ENCODE measurements at places on chromosomes 11 and 22. TPM values are rescaled to one million over a fixed set of nuclear protein-coding genes. Genes with fewer than 3 reads are reported as not detected.

DNA sequence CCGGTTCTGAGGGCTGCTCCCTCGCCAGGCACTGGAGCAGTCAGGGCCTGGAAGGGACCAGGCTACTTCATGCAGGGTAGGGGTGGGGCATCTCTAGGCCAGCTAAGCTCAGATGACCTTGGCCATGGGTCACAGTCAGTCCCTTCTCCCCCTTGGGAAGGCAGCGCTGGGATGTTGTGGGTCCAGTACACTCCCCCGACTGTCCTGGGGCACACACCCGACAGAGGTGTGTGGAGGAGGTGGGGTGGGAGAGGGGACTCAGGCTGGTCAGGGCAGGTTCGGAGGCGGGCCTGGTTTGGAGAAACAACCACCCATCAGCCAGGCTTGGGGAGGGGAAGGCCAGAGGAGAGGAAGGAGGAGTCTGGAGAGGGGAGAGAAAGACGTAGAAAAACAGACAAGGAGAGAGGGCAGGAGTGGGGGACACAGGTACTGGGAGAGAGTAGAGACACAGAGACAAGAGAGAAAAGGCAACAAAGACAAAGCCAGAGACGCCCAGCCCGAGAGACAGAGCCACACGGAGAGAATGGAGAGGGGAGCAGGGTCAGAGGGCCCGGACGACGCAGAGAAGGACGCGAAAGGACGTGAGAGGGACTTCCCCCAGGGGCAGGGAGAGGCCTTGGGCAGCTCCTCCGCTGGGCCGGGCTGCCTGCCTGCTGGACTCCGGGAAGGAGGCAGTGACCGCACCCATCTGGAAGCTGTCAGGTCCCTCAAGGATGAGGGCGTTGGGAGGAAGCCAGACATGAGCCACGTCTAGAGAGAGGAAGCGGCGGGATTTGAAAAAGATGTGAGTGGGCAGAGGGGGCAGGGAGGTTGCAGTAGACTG, 30.6 kb upstream of the TSKU start:
- no peaks in the 10 kb centered on the region for H3K27me3 ChIP-seq
- DNase-seq, result peak; percentile 86
- no peak overlapping the region for H3K4me3 ChIP-seq
- H3K36me3 ChIP-seq, result no peaks in the 10 kb centered on the region
- peak overlapping the region; percentile 47 for H3K27ac ChIP-seq

DNA sequence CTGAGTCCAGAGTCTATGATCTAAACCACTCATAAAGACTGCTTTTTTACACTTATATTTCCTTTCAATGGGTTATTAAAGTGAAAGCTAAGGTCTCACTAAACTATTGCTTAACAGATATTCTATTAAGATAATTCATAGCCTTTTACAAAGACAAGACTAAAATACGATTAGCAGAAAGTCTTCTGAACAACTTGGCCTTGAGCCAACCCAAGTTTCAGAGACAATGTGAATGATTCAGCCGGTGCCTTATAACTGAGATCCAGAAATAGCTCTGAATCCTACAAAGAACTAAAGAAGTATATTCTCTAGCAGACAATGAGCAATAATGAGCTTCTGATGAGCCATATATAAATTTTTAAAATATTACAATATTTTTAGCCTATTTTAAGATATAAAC, 41.5 kb upstream of the CARD18 start:
- H3K4me1 ChIP-seq, result no peaks in the 10 kb centered on the region
- H3K4me3 ChIP-seq, result no peak overlapping the region
- H3K36me3 ChIP-seq, result no peaks in the 10 kb centered on the region
- no peaks in the 10 kb centered on the region for H3K27me3 ChIP-seq
- no peak overlapping the region for H3K27ac ChIP-seq
- DNase-seq, result no peak

DNA sequence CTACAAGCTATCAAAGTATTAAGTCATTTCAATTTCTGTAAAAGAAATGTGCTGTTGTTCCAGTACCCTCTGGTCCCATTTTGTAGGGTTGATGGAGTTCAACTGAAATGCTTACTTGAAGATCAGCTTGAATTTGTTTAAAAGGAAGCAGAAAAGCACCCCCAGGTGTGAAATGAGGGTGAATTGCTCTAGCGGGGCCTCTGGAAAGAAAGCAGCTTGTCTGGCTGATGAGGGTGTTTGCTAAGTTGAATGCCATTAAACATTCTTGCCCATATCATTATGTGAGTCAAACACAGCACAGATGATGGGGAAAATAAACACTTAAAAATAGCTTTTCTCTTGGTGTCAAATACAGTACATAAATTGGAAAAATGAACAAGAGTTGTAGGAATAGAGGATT, 280.3 kb downstream of the RAB38 start:
- no peak for DNase-seq
- H3K4me3 ChIP-seq, result no peak overlapping the region
- no peaks in the 10 kb centered on the region for H3K27me3 ChIP-seq
- H3K4me1 ChIP-seq, result no peaks in the 10 kb centered on the region

- no peaks in the 10 kb centered on the region for H3K36me3 ChIP-seq
- H3K27me3 ChIP-seq, result no peaks in the 10 kb centered on the region
- H3K4me1 ChIP-seq, result no peaks in the 10 kb centered on the region
- H3K4me3 ChIP-seq, result no peak overlapping the region
- DNase-seq, result no peak
Measured at GRCh38 chr11:126800009-126800408, 200.6 kb downstream of the KIRREL3 start.

The ELFN2 gene
- not detected for total RNA-seq

Measured in thyroid gland (tissue), 4 donors.